ENCODE measurements at places on chromosomes 3 and 15. TPM values are rescaled to one million over a fixed set of nuclear protein-coding genes. Genes with fewer than 3 reads are reported as not detected.

Gene C3orf85
- total RNA-seq, result not detected

DNA sequence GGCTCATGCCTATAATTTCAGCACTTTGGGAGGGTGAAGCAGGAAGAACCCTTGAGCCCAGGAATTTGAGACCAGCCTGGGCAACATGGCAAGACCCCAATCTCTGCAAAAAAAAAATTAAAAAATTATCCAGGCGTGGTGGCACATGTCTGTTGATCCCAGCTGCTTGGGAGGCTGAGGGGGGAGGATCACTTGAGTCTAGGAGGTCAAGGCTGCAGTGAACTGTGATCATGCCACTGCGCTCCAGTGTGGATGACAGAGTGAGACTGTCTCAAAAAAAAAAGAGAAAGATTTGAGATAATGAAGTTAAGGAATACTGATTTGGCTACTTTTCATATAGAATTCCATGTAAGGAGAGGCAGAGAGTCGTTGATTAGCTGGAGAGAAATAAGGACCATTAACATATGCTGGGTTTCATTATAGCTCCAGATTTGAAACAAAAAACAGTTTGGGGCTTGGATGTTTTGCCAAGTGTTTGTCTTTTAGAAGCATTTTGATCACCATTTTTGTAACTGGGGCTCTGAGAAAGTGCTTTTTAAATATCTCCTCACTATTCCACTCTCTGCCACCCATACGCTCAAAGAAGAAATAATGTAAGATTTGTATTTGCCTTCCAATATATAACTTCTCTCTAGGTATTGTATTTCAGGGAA is 214.2 kb downstream of the FEZF2 start:
- DNase-seq, result no peak

DNA sequence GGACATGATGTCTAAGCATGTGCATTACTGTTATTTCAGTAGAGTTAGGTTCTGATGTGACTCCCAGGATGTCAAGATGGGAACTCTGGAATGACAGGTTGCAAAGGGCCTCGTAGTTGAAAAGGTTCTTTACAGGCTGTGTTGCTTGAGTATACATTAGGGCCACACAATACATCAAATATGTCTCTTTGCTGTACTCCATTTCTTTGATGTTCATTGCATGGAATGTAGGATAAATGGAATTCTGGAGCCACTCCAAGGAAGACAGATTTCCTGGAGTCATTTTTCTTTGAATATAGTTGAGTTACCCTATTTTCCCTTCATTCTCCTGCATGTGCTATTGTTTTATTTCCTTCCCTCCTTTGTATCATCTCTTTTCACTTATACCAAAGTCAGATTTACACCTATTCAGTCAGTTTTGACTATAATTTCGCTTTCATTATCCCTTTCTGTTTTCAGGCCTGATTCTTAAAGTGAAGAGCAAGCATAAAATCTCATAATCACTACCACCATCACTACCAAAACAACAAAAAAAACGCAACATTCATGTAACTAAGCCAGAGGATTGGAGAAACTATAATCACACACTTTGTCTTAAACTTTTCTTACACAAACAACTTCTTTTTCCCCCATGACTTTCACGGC is 61.2 kb upstream of the PTX3 start:
- DNase-seq, result no peak

DNA sequence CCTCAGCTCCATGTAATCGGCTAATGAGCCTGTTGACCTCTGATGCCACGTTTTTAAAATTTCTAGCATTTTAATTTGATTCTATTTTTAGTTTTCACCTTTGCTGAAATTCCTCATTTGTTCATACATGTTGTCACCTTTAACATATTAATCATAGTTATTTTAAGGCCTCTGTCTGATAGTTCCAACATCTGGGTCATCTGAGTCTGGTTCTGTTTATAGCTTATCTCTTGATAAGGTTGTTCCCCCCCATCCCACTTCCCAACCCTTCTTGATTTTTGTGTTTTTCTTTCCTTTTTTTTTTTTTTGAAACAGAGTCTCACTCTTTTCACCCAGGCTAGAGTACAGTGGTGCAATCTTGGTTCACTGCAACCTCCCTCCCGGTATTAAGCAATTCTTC is 36.4 kb downstream of the MAP2K1 start:
- no peak for DNase-seq

- no peak for DNase-seq
Measured at GRCh38 chr3:10366651-10367101, 45.8 kb upstream of the SEC13 start.
